ENCODE measurements at places on chromosomes 3 and 15.

GRCh38 chr3:140145528-140145927, 210.5 kb downstream of the CLSTN2 start:
- DNase-seq, result no peak

DNA sequence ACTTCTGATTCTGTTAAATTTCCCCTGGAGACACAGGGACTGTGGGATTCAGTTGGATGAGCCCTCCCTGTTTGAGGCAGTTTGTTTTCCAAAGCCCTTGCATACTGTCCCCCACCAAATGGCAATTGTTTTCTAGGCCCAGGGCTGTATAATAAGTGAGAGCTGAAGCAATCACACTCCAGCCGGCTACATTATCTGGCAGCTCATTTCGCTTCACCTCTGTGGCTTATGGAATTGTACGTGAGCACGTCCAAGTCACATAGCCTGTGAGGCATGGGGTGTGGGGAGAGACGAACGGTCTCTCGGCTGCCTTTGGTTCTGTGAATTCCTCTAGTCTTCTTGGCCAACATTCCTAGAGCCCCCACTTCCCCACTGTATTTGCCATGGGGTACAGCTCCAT, 10.7 kb downstream of the RBP2 start:
- DNase-seq, result no peak

- no peak for DNase-seq
Observed at GRCh38 chr3:72889310-72890165, 1.7 kb downstream of the GXYLT2 start.

- DNase-seq, result no peak
Observed at GRCh38 chr15:60494108-60494507, 15.2 kb upstream of the ICE2 start.

- no peak for DNase-seq
Observed at GRCh38 chr3:27570421-27571106, 86.4 kb upstream of the SLC4A7 start.

- DNase-seq, result no peak
Observed at GRCh38 chr3:111999484-112000324, 982 bp downstream of the TAGLN3 start.

GRCh38 chr15:94322141-94322540, 90.8 kb downstream of the MCTP2 start:
- DNase-seq, result no peak

GRCh38 chr15:86382341-86382740, 302.7 kb downstream of the AGBL1 start:
- no peak for DNase-seq

GRCh38 chr3:172034786-172035685, 4.3 kb upstream of the FNDC3B start:
- DNase-seq, result no peak

- DNase-seq, result no peak
Observed at GRCh38 chr15:35548435-35548834, 2.5 kb upstream of the DPH6 start.

- peak; percentile 75 for DNase-seq
Observed at GRCh38 chr15:40338041-40338657, 2.6 kb downstream of the CCDC9B start.

DNA sequence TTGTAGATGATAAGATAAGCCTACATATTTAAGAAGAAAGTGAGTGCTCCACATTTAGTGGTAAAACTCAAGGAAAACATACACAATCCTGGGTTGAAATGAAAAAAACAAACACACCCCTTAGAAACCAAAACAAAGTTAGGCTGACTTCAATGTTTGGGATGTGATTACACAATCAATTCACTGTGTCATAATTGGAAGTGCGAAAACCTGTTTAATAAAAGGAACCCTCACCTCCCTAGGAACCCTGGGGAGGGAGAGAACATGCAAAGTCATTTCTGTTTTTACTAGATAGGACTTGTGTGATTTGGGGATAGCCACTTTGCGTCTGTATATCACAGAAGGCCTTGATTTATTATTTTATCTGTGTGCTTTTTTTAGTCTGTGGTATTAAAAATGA, 275.0 kb downstream of the NFKBIZ start:
- DNase-seq, result no peak

- DNase-seq, result no peak
Observed at GRCh38 chr3:24286405-24286804, 208.2 kb downstream of the THRB start.

DNA sequence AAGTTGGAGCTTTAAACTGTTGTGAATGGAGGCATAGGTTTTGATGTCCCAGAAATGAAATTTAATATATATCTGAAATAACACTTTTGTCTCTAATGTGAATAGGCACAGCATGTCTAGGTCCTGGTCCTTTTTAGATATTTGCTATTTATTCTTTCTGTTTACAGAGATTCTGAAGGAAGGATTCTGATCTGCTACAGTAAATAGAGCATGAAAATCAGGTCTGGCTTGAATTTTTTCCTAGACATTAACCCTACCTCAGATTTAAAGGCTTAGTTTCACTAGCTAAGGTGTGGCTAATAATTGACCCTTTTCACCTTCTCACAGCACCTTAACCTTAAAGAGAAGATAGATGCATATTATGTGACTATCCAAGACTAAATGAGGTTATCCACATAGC, 48.0 kb upstream of the SYNPR start:
- no peak for DNase-seq

DNA sequence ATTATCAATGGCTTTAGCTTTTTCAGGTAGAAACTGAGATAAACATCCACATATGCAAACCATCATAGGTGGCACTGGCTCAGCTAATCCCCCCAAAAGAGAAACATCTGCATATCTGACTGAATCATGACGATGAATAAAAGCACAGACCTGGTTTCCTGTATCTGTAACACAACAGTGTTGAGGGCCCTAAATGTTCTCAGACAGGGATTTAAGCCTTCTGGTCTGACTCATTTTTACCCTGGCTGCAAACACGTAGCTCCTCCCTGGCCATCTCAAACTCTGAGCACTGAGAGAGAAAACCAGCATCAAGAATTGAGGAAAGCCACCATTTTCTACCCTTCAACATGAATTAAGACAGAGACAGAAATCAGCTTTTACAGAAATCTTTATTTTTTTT, 35.2 kb downstream of the GLB1 start:
- DNase-seq, result peak; percentile 31

GRCh38 chr3:60085649-60086048, 1035.8 kb upstream of the CFAP20DC start:
- no peak for DNase-seq

DNA sequence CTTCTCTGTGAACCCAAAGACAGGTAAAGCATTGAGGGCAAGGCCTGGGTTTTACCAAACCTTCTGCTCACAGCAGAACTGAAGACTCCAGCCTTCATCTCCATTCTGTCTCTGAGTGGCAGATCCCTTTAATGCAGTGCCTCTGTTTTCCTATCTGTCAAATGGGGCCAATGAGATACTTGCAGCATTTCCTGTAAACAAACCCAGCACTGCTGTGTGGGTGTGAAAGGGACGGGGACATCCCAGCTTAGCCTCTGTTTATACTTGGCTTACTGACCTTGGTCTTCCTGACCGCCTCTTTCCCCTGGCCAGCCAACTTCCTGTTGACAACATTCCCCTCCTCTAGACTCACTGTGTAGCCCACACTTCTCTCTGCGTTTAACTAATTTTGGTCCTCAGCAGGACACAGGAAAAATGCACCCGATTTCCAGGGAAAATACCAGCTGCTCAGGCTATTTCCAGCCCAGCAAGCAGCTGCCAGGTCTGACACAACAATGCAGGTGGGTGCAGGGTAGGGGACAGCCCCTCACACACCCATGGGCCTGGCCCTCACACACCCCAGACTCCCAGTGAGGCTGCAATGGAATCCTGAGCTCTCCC, 105.9 kb upstream of the HERC1 start:
- DNase-seq, result no peak

- DNase-seq, result no peak
Observed at GRCh38 chr15:38860253-38860652, 295.6 kb upstream of the RASGRP1 start.

GRCh38 chr15:91499774-91500383, 353.6 kb upstream of the SLCO3A1 start:
- no peak for DNase-seq

GRCh38 chr15:29681946-29682345, 140.3 kb downstream of the TJP1 start:
- no peak for DNase-seq

GRCh38 chr3:57727106-57727505, 29.0 kb upstream of the SLMAP start:
- no peak for DNase-seq

- DNase-seq, result no peak
Observed at GRCh38 chr3:160401291-160402095, 2.0 kb downstream of the SMC4 start.

DNA sequence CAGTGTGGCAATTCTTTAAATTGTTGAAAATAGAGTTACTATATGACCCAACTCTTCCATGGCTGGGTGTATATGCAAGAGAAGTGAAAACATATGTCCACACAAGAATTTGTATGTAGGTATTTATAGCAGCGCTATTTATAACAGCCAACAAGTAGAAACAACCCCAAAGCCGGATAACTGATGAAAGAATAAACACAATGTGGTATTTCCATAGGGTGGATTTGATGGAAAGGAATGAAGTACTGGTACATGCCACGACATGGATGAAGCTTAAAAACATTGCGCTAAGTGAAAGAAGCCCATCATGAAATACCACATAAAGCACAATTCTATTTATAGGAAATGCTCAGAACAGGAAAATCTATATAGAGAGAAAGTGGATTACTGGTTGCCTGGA, 554.5 kb downstream of the AGBL1 start:
- DNase-seq, result no peak

DNA sequence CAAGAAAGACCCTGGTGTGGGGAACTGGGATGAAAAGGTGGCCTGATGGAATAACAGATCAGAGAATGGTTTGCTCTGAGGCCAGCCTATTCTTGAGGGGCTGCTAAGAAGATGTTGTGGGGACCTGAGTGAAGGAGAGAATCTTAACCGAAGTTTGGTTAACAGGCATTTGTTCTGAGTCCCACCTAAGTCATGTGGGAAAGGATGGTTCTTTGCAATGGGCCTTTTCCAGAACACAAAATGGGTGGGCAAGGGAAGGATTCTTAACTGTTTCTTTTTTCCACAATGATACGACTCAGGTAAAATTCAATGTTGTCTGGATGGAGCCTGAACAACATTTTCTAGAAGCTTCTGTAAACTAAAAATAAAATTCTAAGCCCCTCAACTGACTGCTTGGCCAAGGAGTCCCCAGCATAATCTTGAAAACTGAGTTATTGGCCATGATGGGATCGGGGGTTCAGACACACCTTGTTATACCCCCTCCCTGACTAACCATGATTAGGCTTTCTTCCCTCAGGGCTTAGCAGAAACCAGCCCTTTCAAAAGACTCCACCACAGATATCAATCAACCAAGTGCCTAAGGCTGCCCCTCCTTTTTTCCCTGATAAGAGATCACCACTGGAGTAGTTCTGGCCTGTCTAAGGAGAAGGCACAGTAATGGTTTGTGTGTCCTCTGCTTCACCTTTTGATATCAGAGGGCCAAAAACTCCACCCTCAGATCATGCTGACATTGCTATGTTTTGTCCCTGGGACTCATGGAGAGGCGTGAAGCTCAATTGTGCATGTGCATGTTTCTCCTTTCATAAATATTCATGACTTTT, 30.1 kb downstream of the SCN11A start:
- no peak for DNase-seq

DNA sequence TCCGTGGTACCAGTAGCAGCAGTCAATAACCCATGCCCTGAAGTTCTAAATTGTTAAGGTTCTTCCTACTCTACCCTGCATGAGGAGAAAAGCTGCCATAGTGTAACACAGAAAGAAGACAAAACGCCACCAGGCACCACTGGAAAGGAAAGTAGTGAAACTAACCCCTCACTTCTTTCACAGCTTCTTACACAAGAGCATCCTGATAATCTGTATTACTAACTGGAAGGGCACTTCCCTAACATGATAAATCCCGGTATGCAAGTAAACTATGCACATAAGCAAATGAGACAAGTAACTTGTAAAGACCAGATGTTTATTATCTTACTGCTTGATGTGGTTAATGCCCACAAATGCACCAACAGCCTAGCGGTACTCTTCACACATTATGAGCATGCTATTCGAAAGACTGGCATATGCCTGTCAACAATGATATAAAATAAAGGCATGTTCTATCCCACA, 141.3 kb downstream of the ADAM10 start:
- DNase-seq, result no peak

DNA sequence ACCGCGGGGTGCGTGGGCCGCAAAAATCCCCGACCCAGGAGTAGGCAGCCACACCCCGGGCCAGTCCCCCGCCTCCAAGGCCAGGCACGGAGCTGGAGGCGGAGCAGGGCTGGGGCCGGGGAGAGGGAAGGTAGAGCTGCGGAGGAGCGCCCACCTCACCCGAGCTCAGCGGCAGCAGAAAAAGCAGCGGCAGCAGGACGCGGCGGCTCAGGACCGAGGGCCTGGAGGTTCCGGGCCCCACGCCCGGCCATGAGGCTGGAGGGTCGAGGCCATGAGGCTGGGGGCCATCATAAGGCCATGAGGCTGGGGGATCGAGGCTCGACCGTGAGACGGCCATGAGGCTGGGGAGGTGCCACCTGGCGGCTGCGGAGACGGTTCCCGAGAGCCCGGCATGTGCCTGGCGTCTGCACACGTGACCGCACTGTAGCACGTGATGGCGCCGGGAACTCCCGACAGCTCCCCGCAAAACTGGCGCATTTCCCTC, 32.9 kb upstream of the PRSS50 start:
- DNase-seq, result no peak

- no peak for DNase-seq
Observed at GRCh38 chr3:184174284-184174645, 390 bp upstream of the AP2M1 start.

- no peak for DNase-seq
Observed at GRCh38 chr3:53813229-53813628, 33.0 kb downstream of the CHDH start.

DNA sequence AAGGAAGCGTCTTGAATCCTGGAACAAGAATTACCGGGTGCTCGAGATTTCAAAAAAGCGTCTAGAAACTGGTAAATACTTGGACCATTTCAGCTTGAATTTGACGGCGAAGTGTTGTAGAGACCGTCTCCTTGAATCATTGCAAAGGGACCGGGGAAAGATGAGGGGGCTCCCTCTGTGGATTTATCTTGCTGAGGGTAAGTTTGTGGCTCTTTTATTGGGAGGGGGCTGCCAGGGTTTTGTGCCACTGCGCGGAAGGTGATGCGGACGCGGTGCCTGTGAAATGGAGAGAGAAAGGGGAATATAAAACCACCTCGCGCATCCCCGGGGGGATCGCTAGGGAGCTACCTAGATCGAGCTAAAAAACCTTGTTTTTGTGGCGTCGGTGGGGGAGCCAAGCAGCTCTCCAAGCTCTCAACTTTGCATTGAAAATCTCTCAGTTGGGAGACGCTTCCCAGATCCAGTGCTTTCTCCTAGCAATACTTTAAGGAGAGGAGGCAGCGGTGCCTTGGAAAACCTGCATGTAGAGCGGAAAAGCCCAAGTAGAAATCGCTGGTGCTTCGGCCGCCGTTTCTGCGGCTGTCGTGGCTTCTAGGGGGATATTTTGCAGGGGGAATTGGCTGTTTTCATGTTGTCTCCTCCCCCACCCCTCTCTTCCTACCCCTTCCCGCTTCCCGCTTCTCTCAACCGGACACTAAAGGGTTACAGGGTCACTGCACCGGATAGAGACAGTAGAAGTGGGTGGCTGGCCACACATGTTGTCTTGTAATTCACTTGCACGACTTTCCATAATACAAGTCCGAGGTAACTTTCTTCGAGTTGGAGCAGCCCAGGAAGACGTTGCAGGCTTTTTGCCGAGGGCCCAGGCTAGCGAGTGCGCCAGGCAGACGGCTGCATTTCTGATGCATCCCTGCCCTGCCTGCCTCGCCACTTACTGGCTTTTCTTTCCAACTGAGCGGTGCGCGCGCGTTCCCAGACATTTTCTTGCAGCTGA, 187.6 kb downstream of the NLGN1 start:
- no peak for DNase-seq
